ENCODE measurements at places on chromosomes 2 and 18.

DNA sequence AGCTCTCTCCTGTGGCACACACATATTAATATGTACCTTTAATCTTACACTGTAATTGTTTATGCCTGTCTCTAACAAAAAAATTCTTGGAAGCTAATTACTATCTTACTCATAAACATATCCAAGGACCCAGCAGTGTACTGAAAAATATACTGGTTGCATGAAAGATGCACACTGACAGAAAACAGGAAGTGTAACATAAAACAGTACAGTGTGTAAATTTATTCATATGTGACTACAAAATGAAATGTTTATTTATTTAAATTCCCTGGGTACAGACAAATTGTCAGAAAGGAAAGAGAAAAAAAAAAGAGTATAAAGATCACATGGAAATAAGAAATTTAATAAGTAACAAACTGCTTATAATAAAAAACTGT is 28.5 kb downstream of the TMEM131 start:
- DNase-seq = no peak

DNA sequence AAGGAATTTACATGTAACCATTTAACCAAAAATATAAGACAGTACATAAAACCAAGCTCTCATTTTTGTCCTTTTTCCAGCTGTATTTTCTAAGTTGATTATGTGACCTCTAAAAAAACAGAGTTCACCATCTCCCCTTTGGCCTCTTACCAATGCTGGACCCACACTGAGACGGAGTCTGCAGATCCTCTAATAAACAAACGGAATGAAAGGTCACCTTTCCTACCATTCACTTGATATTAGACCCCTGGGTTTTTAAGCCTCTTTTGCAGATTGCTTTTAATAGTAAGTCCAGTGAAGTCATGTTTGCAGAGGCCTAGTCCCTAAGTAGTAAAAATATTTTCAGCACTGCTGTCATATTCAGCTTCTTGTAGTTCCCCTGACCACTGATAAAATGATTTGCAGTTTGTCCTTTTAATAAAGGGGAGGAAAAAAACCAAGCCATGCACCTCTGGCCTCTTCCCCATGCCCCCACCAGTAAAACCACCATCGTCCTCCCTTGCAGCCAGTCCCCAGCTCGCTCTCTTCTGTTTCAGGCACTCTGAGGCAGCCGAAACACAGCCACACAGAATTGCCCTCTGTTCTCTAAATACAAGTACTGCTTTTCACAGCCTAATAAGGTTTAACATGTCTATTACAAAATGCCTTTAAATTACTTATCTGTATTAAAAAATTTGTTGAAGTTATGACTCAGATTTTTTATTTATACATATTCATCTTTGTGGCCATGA is 427.5 kb downstream of the PARD3B start:
- no peak for DNase-seq

DNA sequence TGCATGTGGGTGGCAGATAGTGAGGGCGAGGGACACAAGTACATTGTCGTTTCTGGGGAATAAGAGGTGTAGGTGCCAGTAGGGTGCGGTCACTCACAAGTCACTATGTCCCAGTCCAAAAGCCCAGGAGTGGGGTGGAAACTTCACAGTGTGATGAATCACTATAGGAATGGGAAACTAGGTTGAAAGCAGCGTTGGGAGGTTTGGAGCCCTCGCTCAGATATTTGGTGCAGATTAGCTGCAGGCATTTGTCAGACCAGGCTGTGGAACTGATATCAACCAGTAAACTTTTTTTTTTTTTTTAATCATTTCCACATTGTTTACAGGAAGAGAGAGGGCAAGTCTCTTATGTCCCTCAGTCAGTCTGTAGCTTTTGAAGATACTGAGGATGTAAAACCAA is 121.8 kb downstream of the CERS6 start:
- no peak for DNase-seq

- DNase-seq = no peak
Observed at GRCh38 chr18:23356915-23357601, 96.0 kb upstream of the RIOK3 start.

GRCh38 chr2:119250718-119251290 is 27.2 kb downstream of the STEAP3 start:
- DNase-seq = no peak
